Neuronal stem cell (in vitro differentiated cells): ENCODE measurements at places on chromosomes 7 and 10.

- peaks cover 21% of the 10 kb centered on the region for H3K4me1 ChIP-seq
- no peak overlapping the region for H3K27ac ChIP-seq
- no peak for DNase-seq
- no peaks in the 10 kb centered on the region for H3K36me3 ChIP-seq
- H3K4me3 ChIP-seq = no peak overlapping the region
Observed at GRCh38 chr10:88234297-88234696, 348.8 kb downstream of the RNLS start.

GRCh38 chr7:107264723-107265122, 95.9 kb downstream of the HBP1 start:
- H3K27ac ChIP-seq = no peak overlapping the region
- no peaks in the 10 kb centered on the region for H3K27me3 ChIP-seq
- H3K4me1 ChIP-seq = no peaks in the 10 kb centered on the region
- DNase-seq = no peak
- H3K36me3 ChIP-seq = no peaks in the 10 kb centered on the region

DNA sequence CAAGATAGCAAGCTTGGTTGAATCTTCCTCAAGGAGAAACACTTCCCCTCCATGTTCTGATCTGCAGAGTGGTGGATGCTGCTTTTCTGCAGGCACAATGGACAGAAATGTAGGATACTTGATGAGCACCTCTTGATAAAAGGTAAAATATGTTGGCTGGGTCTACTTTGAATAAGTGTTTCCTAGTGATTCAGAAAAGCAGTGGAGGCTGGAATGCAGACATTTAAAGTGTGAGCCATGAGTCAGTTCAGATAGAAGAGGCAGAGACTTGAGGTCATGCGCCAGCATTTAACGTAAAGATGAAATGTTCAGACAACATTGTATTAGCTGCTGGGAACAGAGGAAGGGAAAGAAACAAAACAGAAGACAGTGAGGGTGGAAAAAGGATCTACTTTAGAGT, 403.1 kb downstream of the ADRA2A start:
- no peak for DNase-seq
- no peak overlapping the region for H3K27ac ChIP-seq
- H3K4me1 ChIP-seq = no peaks in the 10 kb centered on the region
- H3K4me3 ChIP-seq = no peak overlapping the region
- no peaks in the 10 kb centered on the region for H3K36me3 ChIP-seq
- no peaks in the 10 kb centered on the region for H3K27me3 ChIP-seq

DNA sequence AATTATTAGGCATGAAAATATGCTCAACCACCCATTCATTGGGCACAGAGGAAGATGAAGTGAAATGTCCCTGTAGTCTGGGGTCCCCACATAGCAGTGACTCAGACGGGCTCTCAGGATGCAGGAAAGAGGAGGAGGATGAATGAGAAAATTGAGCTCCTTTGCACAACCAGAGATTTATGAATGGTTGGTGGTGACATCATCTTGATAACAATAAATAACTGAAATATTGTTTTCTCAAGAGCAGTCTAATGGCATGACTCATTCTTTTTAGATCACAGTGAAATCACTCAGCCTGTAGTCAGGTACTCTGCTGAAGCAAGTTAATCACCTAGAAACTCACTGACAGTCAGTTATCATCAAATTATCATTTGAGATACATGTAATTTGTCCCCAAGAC, 254.1 kb downstream of the RELN start:
- DNase-seq = no peak
- no peaks in the 10 kb centered on the region for H3K27me3 ChIP-seq
- H3K4me3 ChIP-seq = no peak overlapping the region
- no peak overlapping the region for H3K27ac ChIP-seq
- H3K36me3 ChIP-seq = no peaks in the 10 kb centered on the region

DNA sequence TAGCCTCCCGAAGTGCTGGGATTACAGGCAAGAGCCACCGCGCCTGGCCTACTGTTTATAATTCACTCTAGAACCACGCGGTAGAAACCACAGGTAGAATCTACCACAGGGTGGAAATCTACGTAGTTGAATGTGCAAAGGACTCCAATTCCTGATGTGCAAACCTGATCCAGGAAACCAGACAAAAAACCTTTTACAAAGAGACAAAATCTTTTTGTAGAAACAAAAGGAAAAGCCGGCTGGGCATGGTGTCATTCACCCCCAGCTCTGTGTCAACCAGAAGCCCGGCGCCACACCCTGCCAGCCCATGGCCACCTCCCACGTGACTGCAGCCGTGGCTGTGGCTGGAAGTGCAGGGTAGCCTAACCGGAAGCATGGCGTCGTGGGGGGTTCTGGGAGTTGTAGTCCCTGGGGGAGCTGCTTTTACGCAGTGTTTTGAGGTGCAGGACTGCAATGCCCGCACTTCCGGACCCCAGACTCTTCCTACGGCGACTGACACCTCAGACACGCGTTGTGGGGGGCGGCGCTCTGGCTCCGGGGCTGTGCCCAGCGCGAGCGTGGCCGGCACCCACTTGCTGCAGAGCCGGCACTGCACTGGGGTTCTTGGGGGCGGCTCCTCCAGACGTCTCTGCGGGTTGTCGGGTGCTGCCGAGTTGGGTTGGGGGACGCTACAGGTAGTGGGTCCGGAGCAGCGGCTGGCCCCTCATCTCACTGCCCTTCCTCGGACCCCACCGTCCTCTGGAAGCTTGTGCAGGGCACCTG, 41.5 kb upstream of the RNF216 start:
- no peaks in the 10 kb centered on the region for H3K4me1 ChIP-seq
- no peaks in the 10 kb centered on the region for H3K27me3 ChIP-seq
- peak overlapping the region; percentile 62 for H3K4me3 ChIP-seq
- no peaks in the 10 kb centered on the region for H3K36me3 ChIP-seq
- peak; percentile 84 for DNase-seq

DNA sequence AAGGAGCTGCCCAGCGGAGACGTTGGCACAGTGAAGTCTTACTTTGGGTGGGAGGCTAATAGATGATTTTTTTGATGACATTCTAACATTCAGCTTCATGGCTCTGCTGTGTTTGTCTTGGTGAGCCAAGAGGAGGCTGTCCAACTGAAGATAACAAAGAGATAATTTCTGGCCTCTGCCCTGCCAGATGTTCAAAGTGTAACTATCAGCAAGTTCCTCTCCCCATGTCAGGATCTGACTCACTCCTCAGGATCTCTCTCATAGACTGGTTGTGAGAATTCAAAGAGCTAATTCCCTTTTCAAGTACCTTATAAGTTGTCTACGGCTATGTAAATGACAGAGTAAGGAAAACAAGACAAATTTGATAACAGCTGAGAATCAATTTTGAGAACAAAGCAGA, 1340.9 kb downstream of the XPNPEP1 start:
- DNase-seq = no peak
- no peaks in the 10 kb centered on the region for H3K4me1 ChIP-seq
- no peak overlapping the region for H3K4me3 ChIP-seq
- H3K27ac ChIP-seq = no peak overlapping the region

- peaks cover 97% of the 10 kb centered on the region for H3K36me3 ChIP-seq
- H3K27me3 ChIP-seq = no peaks in the 10 kb centered on the region
- H3K4me3 ChIP-seq = no peak overlapping the region
- no peaks in the 10 kb centered on the region for H3K4me1 ChIP-seq
- H3K27ac ChIP-seq = no peak overlapping the region
Observed at GRCh38 chr7:138902161-138902560, 79.0 kb downstream of the KIAA1549 start.

- no peak for DNase-seq
- H3K27me3 ChIP-seq = no peaks in the 10 kb centered on the region
- H3K4me3 ChIP-seq = no peak overlapping the region
- H3K27ac ChIP-seq = no peak overlapping the region
- H3K4me1 ChIP-seq = peaks cover 10% of the 10 kb centered on the region
Observed at GRCh38 chr10:1361411-1362105, 305.4 kb downstream of the WDR37 start.

GRCh38 chr10:101310529-101311184, 43.3 kb upstream of the BTRC start:
- no peaks in the 10 kb centered on the region for H3K36me3 ChIP-seq
- DNase-seq = no peak
- no peak overlapping the region for H3K27ac ChIP-seq
- H3K4me1 ChIP-seq = no peaks in the 10 kb centered on the region
- peaks cover 2% of the 10 kb centered on the region for H3K27me3 ChIP-seq

DNA sequence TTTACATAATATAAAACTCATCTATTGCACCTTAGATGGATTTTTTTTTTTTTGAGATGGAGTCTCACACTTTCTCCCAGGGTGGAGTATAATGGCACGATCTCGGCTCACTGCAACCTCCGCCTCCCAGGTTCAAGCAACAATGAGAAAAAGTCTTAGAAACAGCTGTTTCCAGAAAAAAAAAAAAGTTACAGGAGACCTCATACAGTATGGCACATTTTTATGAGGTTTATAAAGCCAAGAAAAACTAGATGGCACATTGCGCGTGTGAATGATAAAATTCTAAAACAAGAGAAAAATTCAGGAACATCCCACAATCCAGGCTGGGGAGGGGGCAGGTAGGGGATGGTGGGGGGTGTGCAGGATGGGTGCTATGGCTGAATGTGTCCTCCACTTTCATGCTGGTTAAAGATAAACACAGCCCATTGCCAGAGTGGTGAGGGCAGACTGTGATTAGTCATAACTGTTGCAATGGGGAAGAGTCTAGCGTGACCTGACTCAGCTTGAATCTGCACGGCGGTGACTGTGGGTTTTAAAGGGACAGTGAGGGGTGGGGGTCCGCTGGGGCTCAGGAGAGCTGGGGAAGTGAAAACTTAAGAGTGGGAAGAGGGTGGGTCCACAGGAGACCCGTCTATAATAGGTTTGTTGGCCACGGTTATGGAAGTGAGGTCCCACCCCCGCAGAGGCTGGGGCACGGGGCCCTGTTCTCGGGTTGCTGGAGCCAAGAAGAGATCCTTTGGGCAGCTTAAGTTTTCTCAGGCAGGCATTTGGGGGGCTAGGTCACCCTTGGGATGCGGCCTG, 11.9 kb upstream of the LRRC27 start:
- H3K4me3 ChIP-seq = no peak overlapping the region
- H3K27ac ChIP-seq = no peak overlapping the region
- DNase-seq = no peak

GRCh38 chr7:45176091-45176490, 18.5 kb downstream of the RAMP3 start:
- H3K36me3 ChIP-seq = no peaks in the 10 kb centered on the region
- no peaks in the 10 kb centered on the region for H3K4me1 ChIP-seq
- no peak for DNase-seq
- H3K4me3 ChIP-seq = no peak overlapping the region

GRCh38 chr7:120760050-120760449, 97.9 kb downstream of the TSPAN12 start:
- no peak overlapping the region for H3K27ac ChIP-seq
- H3K27me3 ChIP-seq = no peaks in the 10 kb centered on the region
- H3K36me3 ChIP-seq = no peaks in the 10 kb centered on the region
- H3K4me3 ChIP-seq = no peak overlapping the region

DNA sequence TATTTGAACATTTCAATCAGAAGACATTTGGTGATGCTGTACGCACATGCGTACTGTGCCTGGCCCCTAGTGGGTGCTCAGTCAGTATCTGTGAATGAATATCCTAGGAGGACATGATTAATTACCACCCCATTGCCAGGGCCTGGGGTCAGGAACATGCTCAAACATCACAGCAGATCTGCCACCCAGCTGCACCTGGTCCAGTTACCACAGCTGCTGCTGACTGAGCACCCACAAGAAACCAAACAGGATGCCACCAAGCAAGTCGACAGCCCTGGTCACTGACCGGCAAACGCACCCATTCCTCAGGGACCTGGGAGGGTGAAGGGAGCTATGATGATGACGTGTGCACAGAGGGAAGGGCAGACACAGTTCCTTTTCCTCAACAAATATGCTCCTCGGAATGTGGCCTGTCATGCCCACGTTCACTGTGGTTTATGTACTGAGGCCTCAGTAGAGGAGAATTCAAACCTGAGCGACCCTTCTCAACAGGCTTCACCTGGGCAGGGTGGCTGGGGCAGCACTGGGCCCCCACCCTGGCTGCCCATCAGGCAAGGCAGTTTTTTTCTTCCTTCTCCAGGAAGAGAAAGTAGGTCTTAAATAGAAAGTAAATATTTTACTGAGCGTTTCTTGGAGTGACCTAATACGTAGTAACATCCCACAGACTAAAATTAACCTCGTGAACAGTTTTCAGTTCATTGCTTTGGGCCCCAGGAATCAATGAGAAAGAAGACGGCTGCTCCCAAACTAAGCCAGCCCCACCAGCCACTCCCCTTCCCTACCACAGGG, 13.4 kb downstream of the CTBP2 start:
- H3K36me3 ChIP-seq = peaks cover 5% of the 10 kb centered on the region
- H3K27ac ChIP-seq = no peak overlapping the region
- H3K4me3 ChIP-seq = no peak overlapping the region
- no peak for DNase-seq
- H3K4me1 ChIP-seq = no peaks in the 10 kb centered on the region
- H3K27me3 ChIP-seq = no peaks in the 10 kb centered on the region

- DNase-seq = no peak
- no peak overlapping the region for H3K4me3 ChIP-seq
- H3K36me3 ChIP-seq = no peaks in the 10 kb centered on the region
- H3K4me1 ChIP-seq = no peaks in the 10 kb centered on the region
- no peak overlapping the region for H3K27ac ChIP-seq
Observed at GRCh38 chr10:107011105-107011504, 153.4 kb downstream of the SORCS1 start.

DNA sequence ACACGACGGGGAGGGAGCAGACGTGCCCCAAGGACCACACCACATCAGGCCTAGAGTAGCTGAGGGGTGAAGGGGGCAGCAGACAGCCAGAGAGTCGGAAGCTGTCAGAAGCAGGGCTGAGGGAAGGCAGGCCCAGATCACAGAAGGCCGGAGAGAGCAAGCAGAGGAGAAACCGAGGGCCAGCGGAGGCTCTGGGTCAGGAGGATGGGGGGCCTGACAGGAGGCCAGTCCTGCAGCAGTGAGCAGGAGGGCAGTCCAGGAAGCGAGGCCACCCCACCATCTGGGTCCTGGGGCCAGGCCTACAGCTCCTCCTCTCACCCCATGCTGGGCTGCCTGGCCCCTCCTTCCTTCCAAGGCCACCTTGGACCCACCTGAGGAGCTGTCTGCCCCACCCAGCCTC, 20.3 kb downstream of the SLIT1 start:
- H3K4me1 ChIP-seq = peaks cover 11% of the 10 kb centered on the region
- no peak for DNase-seq
- peaks cover 1% of the 10 kb centered on the region for H3K27me3 ChIP-seq
- no peak overlapping the region for H3K27ac ChIP-seq

DNA sequence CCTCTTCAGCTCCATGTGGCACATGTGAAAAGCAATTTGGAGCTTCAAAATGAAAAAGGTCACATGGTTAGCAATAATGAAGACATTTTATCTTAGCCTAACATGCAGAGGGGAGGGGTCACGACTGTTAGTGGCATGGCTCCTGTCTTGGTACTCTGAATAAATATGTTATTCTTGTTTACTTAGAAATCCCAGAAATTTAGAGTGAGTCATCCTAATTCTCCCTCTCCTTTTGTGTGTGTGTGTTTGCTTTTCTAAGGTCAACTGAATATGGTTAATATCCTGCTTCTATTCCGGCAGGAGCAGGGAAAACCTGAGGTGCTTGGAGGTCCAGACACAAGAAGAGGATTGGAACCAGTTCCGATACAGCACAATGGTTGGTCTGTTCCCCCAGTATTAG, 17.6 kb downstream of the BCCIP start:
- no peak for DNase-seq
- no peaks in the 10 kb centered on the region for H3K27me3 ChIP-seq
- H3K36me3 ChIP-seq = peaks cover 97% of the 10 kb centered on the region
- H3K4me1 ChIP-seq = no peaks in the 10 kb centered on the region
